ENCODE measurements at places on chromosomes 1 and 21.

DNA sequence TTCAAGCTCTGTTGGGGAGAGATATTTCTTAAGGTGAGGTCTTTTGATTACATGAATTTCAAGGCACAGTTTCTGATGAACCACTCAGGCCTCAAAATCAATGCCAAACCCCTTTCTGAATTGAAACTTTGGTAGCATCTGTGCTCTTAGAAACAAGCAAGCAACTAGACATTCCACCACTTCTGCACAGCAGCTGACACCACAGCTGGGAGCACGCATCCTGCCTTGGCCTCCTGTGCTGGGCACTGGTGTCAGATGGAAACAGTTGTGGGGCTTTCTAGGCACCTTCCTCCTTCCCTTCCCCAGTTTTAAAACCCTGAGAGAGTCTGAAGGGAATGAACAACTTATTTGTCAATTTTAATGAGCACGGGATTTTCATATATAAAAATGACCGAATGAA, 360.2 kb downstream of the ADGRL2 start:
- DNase-seq: no peak

DNA sequence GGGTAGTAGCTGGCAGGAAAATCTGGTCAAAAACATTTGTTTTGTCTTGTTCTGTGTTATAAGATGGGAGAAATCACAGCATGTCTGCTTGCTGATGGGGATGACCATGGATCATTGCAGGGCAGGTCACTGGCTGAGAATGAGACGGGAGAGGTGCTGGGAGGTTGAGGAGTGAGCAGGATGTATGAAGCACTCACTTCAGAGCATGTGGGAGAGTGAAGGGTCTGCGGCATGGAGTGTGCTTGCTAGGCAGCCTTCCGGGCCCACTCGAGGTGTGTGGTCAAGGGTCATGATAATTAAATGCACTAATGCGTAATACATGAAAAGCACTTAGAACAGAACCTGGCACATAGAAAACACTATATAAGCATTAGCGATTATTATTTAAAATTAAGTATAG, 42.0 kb upstream of the SPOCD1 start:
- no peak for DNase-seq

DNA sequence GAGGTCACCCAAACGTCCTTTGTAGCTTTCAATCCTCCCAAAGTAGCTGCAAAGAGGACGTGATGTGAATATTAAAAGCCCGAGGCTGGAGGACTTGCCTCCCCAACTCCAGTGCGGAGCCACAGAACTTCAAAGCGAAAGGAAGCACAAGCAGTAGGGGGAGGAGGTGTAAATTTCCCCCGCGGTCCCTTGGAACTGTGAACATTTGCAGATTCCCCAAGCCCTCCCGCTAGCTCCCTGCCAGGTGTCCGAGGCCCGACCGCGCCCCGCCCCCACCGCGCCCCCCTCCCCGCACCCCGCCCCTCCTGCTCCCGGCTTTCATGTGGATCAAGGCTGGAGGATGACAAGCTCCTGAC, 41.5 kb upstream of the HAO2 start:
- DNase-seq: no peak

DNA sequence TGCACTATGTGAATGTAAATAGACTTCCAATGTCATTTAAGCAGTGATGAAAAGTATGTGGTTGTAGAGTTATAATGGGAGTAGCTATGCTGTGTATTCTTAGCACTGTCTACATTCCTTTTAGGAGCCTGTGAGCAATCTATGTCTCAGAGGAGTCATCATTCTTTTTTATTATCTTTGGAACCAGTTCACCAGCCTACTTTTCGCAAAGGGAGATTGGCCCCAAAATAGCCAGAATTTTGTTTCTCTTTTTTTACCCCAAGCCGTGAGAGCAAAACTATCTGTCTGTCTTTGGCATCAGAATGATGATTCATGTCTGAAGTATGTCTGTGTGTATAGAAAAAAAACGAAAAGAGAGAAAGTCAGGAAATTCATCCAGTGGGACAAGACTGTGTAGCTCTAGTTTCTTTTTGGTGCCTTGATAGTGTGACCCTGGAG, 44.2 kb downstream of the OSBPL9 start:
- DNase-seq: no peak

DNA sequence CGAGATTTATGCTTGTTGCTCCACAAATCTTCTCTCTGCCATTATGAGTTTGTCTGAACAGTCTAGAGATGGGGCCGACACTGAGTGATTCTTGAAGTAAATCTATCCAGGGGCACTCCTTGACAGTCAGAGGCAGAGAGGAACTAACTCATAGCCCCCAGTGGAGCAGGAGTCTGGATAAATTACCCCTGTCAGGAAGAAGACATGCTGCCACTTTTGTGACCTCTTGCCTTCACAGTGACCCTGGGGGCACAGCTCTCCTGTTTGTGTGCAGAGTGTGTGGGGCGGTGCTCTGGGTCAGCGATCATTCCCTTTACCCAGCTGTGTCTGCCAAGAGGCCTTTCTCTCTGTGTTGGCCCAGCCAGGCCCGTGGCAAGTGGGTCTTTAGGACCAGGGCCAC, 29.5 kb downstream of the PEX14 start:
- no peak for DNase-seq

- DNase-seq: no peak
Measured at GRCh38 chr21:22393324-22393723, 1395.1 kb downstream of the NCAM2 start.

- DNase-seq: no peak
Measured at GRCh38 chr1:181712711-181713110, 229.4 kb downstream of the CACNA1E start.

DNA sequence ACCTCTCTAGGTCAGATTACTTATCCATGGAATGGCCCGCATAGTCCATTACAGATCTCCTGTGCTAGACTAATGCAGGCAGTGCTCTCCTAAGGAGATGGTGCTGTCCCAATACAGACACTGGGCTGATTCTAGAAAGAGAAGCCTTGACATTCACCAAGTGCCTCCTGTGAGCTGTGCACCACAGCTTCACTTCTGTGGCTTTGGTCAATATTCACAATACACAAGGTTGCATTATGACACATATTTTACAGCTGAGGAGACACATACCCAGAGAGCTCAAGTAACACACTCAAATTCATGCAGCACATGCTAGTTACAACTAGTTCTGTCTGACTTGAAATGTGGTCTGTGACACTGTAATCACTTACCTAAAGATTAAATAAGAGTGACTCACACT, 59.4 kb upstream of the LRRC8B start:
- no peak for DNase-seq

- no peak for DNase-seq
Measured at GRCh38 chr1:41374711-41375110, 13.5 kb downstream of the FOXO6 start.

DNA sequence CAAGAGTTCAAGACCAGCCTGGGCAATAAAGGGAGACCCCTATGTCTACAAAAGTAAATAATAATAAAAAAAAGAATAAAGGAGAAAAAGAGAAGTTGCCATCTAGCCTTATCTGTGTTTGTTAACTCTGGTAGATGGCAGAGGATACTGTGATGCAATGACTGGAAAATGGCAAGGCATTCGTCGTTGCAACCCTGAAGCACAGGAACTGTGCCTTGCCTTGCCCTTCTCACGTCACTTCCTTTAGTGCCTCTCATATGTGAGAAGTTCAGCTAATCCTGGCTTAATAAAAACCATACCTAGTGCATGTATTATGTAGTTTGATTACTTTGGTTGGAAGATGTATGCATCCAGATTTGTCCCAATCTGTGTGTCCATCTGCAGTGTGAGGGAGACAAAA, 25.8 kb upstream of the PIGC start:
- no peak for DNase-seq

- no peak for DNase-seq
Measured at GRCh38 chr1:235948774-235949427, 82.2 kb upstream of the LYST start.

- DNase-seq: no peak
Measured at GRCh38 chr21:42478504-42478903, 17.5 kb downstream of the RSPH1 start.

DNA sequence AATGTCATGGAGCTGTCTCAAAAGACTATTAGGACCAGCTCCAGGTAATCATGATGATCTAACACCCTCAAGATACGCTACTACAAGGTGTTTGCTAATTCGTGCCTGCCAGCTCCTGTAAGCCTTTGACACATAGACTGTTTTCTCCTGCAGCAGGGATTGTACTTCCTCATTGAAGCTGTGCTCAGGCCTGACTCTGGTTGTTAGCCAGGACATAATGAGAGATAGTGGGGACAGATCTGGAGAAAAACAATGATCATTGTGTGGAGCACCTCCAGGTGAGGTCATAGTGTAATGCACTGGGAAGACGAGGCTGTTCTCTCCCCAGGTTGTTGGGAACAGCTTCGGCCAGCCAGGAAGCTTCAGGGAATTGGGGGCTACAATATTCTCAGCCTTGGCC, 94.6 kb downstream of the SETD4 start:
- DNase-seq: no peak

DNA sequence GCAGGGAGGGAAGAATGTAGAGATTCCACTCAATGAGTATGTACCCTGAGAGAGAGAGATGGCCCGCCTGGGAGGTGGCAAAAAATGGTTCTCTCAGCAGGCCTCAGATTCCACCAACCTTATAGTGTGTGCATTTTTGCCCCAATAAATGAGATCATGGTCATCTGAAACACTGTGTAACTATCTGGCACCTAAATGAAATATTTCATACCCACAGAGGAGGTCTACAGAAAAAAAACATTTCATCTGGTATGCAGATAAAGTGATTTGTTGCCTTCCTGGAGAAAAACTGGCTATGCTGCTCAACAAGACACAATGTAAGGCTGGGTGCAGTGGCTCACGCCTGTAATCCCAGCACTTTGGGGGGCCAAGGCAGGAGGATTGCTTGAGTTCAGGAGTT, 4.9 kb downstream of the TMCO2 start:
- DNase-seq: no peak

DNA sequence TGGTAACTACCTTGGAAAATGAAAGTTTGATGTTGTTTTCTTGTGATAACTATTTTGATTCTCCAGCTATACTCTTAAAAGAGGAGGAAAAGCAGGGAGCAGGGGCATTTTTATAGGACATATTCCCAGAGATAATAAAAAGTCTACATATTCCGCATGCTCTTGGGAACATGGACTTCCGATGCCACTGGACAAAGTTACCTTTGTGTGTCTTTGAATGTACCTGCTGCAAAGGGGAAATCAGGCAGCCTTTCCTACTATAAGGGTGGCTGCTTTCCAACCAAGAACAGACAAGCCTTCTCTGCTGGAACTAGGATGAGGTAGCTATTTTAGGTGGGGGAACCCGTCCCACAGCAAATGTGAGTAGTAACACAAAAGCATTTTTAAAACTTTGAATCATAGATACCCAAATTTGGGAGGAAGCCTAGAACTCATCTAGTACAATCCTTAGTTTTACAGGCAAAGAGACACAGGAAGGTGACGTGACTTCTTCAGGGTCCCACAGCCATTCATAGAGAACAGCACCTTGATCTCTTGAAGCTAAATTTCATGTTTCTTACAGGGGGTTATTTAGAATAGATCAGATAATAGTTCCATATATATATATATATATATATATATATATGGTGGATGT, 179.9 kb downstream of the FASLG start:
- no peak for DNase-seq
